ENCODE measurements at places on chromosomes 2 and 18. TPM values are rescaled to one million over a fixed set of nuclear protein-coding genes. Genes with fewer than 3 reads are reported as not detected.

DNA sequence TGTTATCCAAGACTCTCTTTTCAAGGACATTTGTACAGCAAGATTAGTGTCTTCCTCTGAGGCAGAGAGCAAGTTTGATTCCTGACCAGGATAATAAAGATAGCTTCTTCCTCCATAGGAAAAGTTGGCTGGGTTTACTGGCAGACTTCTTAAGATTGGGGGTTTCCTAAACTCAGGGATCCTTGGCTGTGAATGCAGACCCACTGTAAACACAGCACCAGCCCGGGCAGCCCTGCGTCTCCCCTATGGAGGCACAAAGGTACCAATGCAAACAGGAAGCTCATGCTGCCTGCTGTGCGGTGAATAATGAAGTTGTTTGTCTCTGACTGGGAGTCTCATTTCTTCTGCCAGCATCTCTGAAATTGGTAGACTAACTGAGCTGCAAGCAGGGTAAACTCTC lies 96.2 kb upstream of the ARHGAP28 start:
- no peak for DNase-seq

- no peak for DNase-seq
Observed at GRCh38 chr2:102801098-102801718, 39.4 kb downstream of the TMEM182 start.

DNA sequence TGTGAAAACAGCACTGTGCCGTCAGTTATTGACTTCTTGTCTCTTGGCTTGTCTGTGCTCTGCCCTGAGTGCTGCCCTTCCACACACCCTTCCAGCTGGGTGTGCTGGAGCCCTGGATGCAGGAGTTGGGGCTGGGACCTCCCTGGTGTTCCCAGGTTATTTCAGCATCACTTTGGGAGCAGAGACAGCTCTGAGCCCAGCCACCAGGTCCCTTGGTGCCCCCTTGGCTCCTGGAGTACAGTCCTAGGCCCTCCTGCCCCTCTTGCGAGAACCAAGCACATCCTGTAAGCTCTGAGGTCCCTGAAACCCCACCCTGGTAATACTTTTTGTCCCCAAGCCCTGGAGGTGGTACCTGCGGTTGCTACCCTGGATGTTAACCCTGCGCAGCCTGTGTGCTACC lies 24.3 kb downstream of the BOK start:
- no peak for DNase-seq

DNA sequence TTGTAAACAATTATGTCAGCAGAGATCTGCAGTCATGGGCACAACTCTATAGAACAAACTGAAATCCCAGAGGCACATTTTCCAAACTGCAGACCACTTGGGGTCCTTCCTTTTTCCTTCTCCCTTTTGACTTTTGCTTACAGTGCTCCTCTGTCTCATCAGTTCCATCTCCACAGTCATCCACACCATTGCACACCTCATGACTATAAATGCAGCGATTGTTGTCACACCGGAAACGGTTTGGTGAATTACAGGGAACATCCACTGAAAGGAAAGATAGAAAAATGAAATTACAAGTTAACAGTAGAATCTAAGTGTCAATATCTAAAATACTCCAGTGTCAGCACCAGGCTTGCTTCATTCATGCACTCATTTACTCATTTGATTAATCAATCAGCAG lies 96.4 kb downstream of the DHRS9 start:
- no peak for DNase-seq

DNA sequence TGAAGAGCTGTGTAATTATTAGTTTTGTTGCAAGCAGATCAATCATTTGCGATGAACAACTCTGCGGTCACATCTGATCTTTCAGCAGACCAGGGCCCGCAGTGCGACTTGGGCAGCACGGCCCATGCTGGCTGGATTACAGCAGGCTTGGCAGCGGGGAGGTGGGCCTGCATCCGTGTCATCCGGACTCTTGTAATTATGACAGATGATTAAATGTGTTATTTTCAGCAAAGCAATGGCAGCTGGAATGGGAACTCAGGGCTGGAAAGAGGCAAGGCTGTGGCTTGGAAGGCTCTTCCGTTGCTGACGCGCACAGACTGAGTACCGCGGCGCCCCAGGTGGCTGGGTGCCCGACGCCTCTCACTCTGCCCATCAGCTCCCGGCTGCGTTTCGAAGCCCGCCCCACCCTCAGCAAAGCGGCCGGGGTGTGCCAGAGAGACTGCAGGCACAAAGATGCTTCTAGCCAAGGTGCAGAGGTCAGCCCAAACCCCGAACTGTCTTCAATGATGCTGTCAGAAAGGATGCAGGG lies 397.4 kb upstream of the SALL3 start:
- DNase-seq: no peak

DNA sequence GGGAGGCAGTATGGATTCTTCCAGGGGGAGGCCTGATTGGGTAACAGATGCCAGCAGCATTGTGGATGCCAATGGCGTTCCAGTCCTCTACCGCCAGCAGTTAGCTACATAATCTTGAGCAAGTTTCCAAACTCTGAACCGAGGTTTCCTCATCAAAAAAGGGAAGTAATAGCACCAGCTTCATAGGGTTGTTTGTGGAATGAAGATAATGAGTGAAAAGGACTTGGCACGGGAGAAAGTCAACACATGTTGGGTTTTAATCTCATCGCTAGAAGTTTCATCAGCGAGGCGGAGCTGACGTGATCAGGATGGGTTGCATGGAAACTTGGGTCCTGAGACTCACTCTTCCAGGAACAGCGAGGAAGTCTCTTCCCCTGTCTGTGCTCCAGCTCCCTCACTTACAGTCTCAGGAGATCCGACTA lies 266.7 kb downstream of the SH3BP4 start:
- DNase-seq: no peak

- DNase-seq: no peak
Observed at GRCh38 chr2:15655123-15655887, 63.6 kb downstream of the DDX1 start.

DNA sequence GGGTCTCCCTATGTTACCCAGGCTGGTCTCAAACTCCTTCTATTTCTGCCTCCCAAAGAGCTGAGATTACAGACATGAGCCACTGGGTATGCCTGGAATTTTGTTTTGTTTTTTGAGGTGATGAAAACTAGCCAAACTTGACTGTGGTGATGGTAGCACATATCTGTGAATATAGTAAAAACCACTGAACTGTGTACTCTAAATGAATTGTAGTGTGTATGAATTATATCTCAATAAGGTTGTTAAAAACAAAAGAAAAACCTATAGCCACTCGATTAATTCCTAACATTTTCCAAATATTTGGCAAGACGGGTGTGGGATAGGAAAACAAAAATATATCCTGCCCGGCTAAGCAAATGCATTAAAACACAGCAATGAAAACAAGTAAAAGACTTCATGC lies 1302.3 kb upstream of the CHAC2 start:
- DNase-seq: no peak

The IL1F10 gene
- total RNA-seq: not detected

The SH2D6 gene
- total RNA-seq: not detected

Data from CD4-positive, alpha-beta T cell (primary cell).